ENCODE measurements at places on chromosomes 12 and 14. TPM values are rescaled to one million over a fixed set of nuclear protein-coding genes. Genes with fewer than 3 reads are reported as not detected.

Gene KRT2
- not detected for total RNA-seq

Gene SLC17A8
- 0.63 TPM for total RNA-seq

Gene TAS2R20
- 26.0 TPM for total RNA-seq

Gene PACS2
- total RNA-seq: 168 TPM

Gene TMEM121
- 22.2 TPM for total RNA-seq

Gene CYP46A1
- total RNA-seq: 5.3 TPM

Gene RGS6
- 13.5 TPM for total RNA-seq

Data from parietal lobe (tissue), 2 donors.